Ascending aorta (tissue), 2 donors: ENCODE measurements at places on chromosomes 12 and 14.

GRCh38 chr12:117119592-117120198, 20.5 kb upstream of the TESC start:
- no peaks in the 10 kb centered on the region for H3K27me3 ChIP-seq
- DNase-seq, result no peak
- no peak overlapping the region for H3K27ac ChIP-seq
- no peak overlapping the region for H3K4me3 ChIP-seq

GRCh38 chr14:99664937-99665273, 19.2 kb upstream of the CYP46A1 start:
- no peak overlapping the region for H3K4me3 ChIP-seq
- no peak overlapping the region for H3K27ac ChIP-seq
- no peak for DNase-seq
- no peaks in the 10 kb centered on the region for H3K27me3 ChIP-seq

DNA sequence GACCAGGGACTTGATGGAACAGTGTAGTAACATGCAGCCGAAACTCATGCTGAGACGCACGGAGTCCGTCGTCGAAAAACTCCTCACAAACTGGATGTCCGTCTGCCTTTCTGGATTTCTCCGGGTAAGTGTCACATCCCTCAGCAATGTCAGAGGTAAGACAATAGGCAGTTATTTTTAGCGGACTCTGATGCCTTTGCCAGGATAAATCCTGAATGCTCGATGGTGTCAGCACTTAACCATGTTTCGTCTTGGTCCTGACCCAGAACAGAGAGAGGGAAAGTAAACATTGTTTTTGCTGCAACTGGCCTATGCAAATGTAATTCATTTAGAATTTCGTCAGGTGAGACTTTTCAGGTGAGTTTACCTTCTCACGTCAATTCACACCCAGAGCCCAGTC, 112.3 kb downstream of the PLXNC1 start:
- H3K36me3 ChIP-seq, result no peaks in the 10 kb centered on the region
- no peak overlapping the region for H3K4me3 ChIP-seq
- DNase-seq, result no peak
- H3K27me3 ChIP-seq, result no peaks in the 10 kb centered on the region
- H3K4me1 ChIP-seq, result no peaks in the 10 kb centered on the region
- H3K27ac ChIP-seq, result no peak overlapping the region

- H3K4me1 ChIP-seq, result no peaks in the 10 kb centered on the region
- no peak overlapping the region for H3K27ac ChIP-seq
- no peak for DNase-seq
- no peak overlapping the region for H3K4me3 ChIP-seq
- H3K36me3 ChIP-seq, result no peaks in the 10 kb centered on the region
- H3K27me3 ChIP-seq, result no peaks in the 10 kb centered on the region
Observed at GRCh38 chr12:131012279-131013069, 58.8 kb downstream of the ADGRD1 start.

DNA sequence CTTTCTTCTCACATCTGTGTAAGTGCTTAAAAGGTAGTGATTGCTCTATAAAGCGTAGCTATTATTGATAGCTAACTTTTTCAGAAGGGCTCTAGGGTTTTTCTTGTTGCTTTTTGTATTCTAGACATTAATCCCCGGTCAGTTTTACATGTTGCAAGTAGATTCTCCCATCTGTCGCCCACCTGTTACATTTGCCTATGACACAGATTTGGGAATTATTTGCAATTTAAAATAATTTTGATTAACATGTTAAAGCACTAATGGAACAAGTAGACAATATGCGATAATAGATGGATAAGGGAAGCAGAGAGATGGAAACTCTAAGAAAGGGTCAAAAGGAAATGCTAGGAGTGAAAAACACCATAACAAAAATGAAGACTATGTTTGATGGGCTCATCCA, 44.5 kb downstream of the DIO3 start:
- H3K27ac ChIP-seq, result no peak overlapping the region
- no peaks in the 10 kb centered on the region for H3K27me3 ChIP-seq
- no peak for DNase-seq

GRCh38 chr12:111529424-111530368, 69.4 kb downstream of the ATXN2 start:
- no peaks in the 10 kb centered on the region for H3K4me1 ChIP-seq
- H3K4me3 ChIP-seq, result no peak overlapping the region
- H3K27ac ChIP-seq, result no peak overlapping the region

DNA sequence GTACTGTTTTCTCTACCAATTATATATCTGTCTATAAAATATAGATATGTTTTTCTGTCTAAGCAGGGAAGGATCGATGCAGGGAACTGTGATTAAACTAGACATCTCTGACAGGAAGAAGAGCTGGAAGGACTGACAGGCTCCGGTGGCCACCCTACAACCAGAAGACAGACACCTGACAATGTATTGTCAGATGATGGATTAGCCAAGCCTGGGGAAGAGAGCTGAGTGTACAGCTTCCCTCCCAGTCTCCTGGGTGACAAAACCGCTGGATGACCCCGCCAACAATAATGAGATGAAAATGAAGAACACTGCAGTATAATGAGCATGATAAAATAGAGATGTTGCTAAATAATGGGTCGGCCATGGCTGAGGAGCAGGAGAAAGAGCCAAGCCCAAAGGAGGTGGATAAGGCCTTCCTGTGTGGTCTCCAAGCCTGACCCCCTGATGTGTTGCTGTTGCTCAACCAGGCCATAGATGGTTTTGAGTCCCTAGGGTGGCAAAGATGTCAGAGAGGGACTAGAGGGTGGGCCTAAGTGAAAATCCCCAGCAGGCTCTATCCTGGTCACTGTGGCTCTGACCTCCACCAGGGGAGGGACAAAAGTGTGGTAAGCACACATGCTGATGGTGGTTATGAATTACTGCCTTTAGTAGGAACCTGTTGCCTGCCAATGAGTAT, 28.2 kb downstream of the DHRS2 start:
- no peak overlapping the region for H3K27ac ChIP-seq
- DNase-seq, result no peak
- H3K27me3 ChIP-seq, result no peaks in the 10 kb centered on the region

GRCh38 chr12:65055859-65056258, 65.2 kb downstream of the WIF1 start:
- H3K27me3 ChIP-seq, result no peaks in the 10 kb centered on the region
- H3K36me3 ChIP-seq, result no peaks in the 10 kb centered on the region
- no peak overlapping the region for H3K4me3 ChIP-seq
- no peaks in the 10 kb centered on the region for H3K4me1 ChIP-seq

- H3K36me3 ChIP-seq, result no peaks in the 10 kb centered on the region
- H3K27ac ChIP-seq, result no peak overlapping the region
- H3K27me3 ChIP-seq, result no peaks in the 10 kb centered on the region
- no peaks in the 10 kb centered on the region for H3K4me1 ChIP-seq
- no peak for DNase-seq
Observed at GRCh38 chr14:21626491-21627230, 8.1 kb downstream of the OR10G2 start.

GRCh38 chr14:89267656-89268055, 149.4 kb downstream of the FOXN3 start:
- H3K36me3 ChIP-seq, result no peaks in the 10 kb centered on the region
- no peaks in the 10 kb centered on the region for H3K27me3 ChIP-seq
- peak; percentile 76 for DNase-seq
- H3K4me1 ChIP-seq, result peaks cover 37% of the 10 kb centered on the region
- peak overlapping the region; percentile 82 for H3K27ac ChIP-seq
- H3K4me3 ChIP-seq, result no peak overlapping the region

GRCh38 chr12:41339784-41340183, 151.7 kb downstream of the PDZRN4 start:
- H3K27ac ChIP-seq, result no peak overlapping the region
- H3K27me3 ChIP-seq, result no peaks in the 10 kb centered on the region
- no peaks in the 10 kb centered on the region for H3K4me1 ChIP-seq
- no peaks in the 10 kb centered on the region for H3K36me3 ChIP-seq
- no peak overlapping the region for H3K4me3 ChIP-seq
- DNase-seq, result no peak

- H3K4me3 ChIP-seq, result peak within 1 kb of the TSS; percentile 48
Observed at GRCh38 chr12:663293-663871, at the start of gene NINJ2. NINJ2 (minus strand) TSS chr12:663445; CDS start chr12:663360, 85 bp downstream.

DNA sequence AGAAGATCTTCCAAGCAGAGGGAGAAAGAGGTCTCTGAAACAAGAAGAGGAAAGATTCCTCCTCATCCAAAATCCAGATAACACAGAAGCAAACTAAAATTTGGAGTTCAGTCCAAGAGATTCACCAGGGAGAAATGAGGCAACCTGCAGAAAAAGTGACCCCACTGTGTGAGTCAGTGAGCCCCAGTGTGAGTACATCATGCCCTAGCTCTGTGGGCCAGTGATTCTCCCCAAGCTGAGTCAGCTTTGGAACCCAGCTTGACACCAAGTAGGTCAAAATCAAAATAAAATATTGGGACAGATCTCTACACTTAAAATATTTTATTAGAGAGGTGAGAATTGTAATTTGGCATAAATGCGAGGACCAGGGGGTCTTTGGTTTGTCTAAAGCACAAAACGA, 17.2 kb downstream of the CLEC2B start:
- no peaks in the 10 kb centered on the region for H3K36me3 ChIP-seq
- no peaks in the 10 kb centered on the region for H3K27me3 ChIP-seq
- H3K4me3 ChIP-seq, result no peak overlapping the region
- H3K27ac ChIP-seq, result no peak overlapping the region

DNA sequence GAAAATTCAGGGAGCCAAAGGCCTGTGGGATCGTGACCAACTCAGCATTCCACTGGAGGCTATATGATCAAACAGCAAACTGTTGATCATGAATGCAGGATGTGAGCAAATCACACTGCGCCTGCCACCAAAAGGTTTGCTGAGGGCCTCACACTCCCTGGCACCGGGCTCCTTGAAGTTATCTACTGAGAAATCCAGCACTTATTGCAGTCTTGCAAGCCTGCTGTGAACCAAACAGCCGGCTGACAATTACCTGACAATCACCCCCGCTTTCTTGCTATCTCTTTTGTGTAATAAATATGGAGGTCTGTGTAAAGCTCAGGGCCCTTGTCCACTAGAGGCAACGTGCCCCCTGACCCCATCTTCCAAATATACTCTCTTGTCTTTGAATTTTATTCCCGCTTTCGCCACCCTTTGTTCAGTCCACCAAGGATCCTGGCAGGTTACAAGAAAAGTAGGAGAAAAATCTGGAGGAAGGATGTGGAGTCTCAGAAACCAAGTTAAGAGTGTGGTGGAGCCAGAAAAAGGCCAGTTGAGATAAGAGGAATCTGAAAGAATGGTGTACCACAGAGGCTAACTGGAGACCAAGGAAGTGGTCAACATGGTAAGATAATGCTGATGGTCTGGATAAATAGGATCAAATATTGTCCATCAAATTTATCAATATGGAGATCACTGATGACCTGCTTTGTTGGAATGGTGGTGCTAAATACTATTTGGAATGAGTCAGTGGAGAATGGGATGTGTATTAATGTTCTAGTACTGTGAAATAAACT, 229.2 kb downstream of the ALX1 start:
- H3K27me3 ChIP-seq, result no peaks in the 10 kb centered on the region
- no peak for DNase-seq
- H3K4me1 ChIP-seq, result no peaks in the 10 kb centered on the region
- no peak overlapping the region for H3K4me3 ChIP-seq
- H3K36me3 ChIP-seq, result no peaks in the 10 kb centered on the region
- no peak overlapping the region for H3K27ac ChIP-seq

GRCh38 chr14:23864861-23865260, 88.7 kb upstream of the DHRS4 start:
- no peak overlapping the region for H3K4me3 ChIP-seq
- no peak overlapping the region for H3K27ac ChIP-seq
- no peak for DNase-seq
- H3K4me1 ChIP-seq, result no peaks in the 10 kb centered on the region

- DNase-seq, result no peak
- no peak overlapping the region for H3K27ac ChIP-seq
- no peaks in the 10 kb centered on the region for H3K27me3 ChIP-seq
- no peak overlapping the region for H3K4me3 ChIP-seq
- peaks cover 2% of the 10 kb centered on the region for H3K4me1 ChIP-seq
- no peaks in the 10 kb centered on the region for H3K36me3 ChIP-seq
Observed at GRCh38 chr12:132561427-132562156, 48.8 kb downstream of the LRCOL1 start.

DNA sequence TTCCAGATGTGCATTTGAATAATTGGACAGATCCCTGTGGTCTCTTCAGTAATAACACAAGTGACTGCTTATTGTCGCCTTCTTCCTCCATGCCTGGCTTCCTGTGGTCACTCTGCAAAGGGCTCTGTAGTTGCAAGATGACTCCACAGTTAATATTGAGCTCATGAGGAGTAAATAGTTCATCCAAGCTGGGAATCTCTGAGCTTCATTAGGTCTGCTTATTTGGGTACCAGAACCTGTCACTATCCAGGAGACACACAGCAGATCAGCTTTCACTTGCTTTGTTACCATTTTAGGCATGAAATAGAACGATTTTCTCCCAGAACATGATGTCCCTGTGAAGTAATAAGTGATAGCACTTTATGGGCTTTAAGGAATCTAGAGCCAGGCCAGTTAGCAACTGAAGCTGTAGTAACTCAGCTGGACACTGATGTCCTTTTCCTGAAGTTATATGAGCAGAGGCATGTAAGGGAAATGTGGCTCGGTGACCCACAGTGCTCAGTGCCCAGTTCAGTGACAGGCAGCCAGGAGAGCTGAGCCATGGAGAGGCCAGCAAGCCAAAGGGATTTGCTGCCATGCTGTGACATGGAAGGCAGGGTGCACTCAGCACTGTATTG, 50.1 kb downstream of the CRADD start:
- DNase-seq, result no peak
- no peak overlapping the region for H3K4me3 ChIP-seq
- H3K4me1 ChIP-seq, result no peaks in the 10 kb centered on the region
- no peaks in the 10 kb centered on the region for H3K36me3 ChIP-seq
- no peaks in the 10 kb centered on the region for H3K27me3 ChIP-seq

DNA sequence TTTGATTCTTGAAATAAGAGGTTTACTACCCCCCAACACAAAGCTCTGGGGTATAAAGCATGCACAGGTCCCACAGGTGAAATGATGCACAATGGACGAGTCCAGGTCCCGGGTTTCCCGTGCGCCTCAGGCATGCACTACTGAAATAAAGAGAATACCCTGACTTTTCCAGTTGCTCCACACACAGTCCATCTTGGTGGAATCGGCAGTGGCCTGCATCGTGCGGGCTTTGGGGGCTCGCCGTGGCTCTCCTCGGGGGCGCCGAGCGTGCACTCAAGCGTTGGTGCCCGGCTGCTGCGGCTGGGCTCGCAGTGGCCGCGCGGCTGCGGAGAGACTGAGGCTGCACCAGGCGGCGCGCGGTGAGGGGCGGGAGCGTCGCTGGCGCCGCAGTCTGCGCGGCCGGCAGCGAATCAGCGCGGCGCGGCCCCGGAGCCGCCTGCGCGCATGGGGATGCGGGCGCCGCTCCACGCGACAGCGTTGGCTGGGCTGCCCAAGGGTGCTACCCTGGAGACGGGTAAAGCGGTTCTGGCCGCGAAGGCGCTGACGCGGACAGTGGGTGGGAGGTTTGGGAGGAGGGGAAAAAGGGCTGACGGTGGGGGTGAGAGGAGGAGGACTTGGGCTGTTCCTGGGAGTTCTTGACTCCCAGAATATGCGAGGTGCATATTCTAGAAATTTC, 53.8 kb upstream of the CCDC175 start:
- DNase-seq, result peak; percentile 86
- H3K4me3 ChIP-seq, result peak overlapping the region; percentile 55
- H3K4me1 ChIP-seq, result no peaks in the 10 kb centered on the region
- no peaks in the 10 kb centered on the region for H3K27me3 ChIP-seq

- H3K27ac ChIP-seq, result no peak overlapping the region
- no peak for DNase-seq
- H3K4me3 ChIP-seq, result no peak overlapping the region
- no peaks in the 10 kb centered on the region for H3K4me1 ChIP-seq
- H3K27me3 ChIP-seq, result no peaks in the 10 kb centered on the region
- H3K36me3 ChIP-seq, result no peaks in the 10 kb centered on the region
Observed at GRCh38 chr12:26821212-26821701, 11.7 kb downstream of the ITPR2 start.
